ENCODE measurements at places on chromosomes 13 and 19. TPM values are rescaled to one million over a fixed set of nuclear protein-coding genes. Genes with fewer than 3 reads are reported as not detected.
A peak's percentile ranks its signal among the peaks of the same experiment; 100 is the strongest.

DNA sequence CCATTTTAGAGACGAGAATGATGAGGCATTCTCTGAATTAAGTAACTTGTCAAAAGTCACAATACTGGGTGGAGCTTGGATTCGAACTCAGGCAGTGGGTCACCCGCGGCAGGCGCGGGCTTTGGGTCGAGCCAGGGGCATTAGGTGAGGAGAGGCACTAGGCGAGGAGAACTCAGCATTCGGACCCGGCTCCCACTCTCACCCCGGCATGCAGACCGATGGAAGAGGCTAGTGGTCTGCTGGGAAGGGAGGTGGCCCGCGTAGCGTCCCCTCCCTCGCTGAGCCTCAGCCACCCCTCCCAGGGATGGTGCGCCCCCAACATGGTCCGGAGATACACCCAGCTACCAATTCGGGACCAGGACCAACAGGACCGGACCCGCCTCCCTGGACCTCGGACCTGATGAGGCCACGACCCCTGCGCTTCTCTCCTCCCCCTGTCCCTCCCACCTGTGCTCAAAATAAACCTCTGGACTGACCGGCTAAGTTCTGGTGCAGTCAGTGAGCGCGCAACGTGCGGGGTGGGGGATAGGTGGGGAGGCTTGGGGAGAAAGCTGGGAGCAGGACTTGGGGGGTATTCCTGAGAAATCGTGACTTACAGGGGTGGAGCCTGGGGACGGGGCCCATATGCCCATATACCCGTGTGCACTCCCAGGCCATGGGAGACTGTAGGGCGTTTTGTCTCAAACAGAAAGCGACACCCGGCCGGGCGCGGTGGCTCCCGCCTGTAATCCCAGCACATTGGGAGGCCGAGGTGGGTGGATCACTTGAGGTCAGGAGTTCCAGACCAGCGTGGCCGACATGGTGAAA is 1.3 kb upstream of the SNAPC2 start:
- no peak for DNase-seq

DNA sequence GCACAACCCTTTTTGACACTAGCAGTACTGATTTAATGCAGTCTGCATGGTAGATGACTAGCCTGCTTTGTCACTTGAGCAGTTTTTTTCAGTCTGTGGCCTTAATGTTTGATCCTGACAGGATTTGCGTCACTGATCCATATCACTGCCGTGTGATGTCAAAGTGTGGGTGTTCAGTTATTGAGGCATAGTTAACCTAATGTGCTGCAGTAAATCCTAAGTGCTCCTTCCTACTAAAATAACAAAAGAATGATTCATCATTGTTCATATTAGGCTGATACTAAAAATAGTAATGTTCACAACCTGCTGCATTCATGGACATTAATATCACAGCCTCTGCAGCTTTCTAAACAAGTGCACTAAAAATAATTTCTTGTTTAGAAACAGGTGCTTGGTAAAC is 121.9 kb upstream of the MLNR start:
- DNase-seq, result peak; percentile 77

DNA sequence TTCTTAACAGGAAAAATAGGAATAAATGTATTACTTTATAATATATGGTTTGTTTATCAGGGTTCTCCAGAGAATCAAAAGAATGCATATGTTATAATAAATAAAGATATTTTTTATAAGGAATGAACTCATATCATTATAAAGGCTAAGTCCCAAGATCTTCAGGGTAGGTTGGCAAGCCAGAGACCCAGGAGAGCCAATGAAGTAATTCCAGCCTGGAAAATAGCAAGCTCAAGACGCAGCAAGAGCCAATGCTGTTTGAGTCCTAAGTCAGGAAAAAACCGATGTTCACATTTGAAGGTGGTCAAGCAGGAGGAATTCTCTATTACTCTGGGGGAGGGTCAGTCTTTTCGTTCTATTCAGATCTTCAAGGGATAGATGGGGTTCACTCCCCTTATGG is 490.0 kb downstream of the PCDH20 start:
- no peak for DNase-seq

DNA sequence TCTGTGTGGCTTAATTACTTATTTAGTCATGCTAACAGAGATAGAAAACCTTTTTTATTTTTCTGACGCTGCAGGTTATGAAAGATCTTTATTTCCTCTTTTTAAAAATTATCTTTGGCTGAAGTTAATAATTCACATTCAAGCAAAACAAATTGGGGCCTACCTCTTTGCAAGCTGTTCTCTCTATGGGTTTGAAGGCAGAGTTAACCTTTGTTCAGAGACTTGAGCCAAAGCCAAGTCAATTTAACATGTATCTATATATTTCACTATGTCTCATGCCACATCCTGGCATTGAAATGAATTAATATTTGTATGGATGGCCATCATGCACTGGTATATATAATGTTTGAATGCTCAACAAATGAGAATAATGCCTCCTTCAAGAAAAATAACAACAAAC is 677.3 kb upstream of the GPC6 start:
- no peak for DNase-seq

DNA sequence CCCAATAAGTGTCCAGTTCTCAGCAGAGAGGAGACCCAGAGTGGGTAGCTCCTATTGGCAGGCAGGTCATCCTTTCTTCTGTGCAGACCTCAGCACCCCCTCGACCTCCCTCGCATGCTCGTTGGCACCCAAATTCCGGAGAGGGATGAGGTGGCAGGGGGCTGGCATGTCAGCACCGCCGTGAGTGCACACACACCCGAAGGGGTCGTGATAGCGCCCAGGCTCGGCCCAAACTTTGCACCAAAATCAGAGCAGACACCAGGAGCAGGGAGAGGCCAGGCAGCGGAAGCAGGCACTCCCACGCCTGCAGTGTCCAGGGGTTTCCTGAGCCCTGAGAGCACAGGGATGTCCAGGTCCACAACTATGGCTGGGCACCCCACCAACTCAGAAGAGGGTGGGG is 1503.8 kb upstream of the PCDH20 start:
- no peak for DNase-seq

DNA sequence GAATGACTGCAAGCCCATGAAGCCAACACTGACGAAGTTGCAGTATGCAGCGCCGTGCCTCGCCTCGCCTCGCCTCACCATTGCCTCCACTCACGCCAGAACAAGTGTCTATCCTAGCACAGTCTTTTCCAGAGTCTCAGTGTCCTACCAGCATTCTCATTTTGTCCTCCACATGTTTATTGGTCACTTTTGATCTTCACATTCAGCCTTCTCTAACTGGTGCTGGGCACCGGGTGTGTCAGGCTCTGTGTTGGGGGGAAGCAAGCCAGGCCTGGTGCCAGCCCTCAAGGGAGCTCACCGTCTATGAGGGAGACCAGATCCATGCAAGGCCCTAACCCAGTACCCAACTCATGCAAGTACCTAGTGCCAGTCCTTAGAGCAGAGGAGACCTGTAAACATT is 69.7 kb upstream of the GPR183 start:
- DNase-seq, result no peak

DNA sequence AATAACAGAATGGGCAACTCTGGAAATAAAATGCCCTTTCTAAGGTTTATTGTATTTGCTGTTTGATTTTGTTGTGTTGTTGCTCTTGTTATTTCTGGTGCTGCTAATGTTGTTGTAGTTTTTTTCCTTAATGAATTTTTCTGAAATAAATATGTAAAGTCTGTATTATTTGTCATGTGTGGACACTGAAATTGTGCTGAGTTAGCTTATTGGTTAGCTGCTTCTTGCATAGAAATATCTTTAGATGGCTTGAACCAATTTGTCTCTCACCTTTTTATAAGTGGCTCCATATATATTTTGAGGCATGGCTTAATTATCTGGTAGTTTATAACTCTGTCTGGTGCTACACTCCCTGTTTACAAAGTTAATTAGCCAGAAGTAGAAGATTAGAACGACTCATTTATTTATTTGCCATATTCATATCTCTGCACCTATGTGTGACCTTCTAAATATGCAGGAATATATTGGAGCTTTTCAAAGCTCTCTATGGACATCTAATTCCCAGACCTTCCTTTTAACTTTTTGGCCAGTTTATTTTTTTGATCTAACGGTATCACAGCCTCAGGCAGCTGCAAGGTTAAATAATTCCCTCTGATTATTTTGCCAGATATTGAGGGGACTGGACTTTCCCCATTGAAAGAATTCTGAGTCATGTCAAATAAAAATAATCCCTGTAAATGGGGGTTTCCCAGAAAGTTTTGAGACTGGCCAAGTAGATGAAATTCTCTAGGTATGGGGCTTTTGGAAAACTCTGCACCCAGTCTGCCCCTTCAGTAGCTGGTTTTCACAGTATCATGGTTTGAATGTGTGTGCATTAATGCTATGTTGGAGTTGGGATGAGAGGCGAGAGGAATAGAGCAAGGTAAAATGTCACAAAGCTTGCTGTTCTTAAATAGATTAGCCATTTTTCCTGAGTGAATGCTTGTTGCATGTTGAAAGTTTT is 1331.7 kb upstream of the MIR17HG start:
- no peak for DNase-seq

The WDR88 gene
- not detected for total RNA-seq

The CNMD gene
- total RNA-seq, result not detected

The CGB1 gene
- total RNA-seq, result not detected

The TINCR gene
- total RNA-seq, result not detected

The TMPRSS9 gene
- not detected for total RNA-seq

The ASF1B gene
- 107 TPM for total RNA-seq

Data from LHCN-M2 (cell line).